ENCODE measurements at places on chromosomes 11 and 22.

DNA sequence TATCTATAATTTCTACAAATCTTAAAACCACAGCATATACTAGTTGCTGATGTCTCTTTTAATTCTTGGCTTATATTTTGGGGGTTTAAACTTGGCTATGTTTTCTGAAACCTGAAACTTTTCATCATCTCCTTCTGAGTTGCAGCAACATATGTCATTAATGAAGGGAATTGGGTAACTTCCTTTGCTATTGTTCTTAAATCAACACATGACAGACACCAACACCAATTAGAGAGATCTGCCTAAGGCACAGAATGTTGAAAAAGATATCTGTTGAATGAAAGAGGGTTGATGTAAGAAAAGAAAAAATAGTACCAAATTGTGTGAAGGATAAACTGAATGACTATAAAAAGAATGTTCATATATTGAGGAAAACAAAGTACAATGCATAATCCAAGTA, 10.3 kb upstream of the GAS2 start:
- DNase-seq = no peak

DNA sequence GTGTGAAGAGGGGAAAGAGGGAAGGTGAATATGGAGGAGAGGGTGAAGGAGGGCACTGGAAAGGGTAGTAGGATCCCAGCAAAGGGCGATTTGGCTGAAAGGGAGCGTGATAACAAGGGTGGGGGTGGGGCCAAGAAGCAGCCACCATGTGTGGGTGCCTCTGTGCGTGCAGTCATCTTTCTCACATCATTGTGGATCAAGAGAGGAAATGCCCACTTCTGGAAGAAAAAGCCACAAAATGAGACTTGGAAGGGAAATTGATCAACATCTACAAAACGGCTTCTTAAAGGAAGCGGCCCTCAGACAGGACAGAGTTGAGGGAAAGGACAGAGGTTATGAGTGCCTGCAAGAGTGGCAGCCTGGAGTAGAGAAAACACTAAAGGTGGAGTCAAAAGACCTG, 1.2 kb upstream of the CXCR5 start:
- DNase-seq = no peak

DNA sequence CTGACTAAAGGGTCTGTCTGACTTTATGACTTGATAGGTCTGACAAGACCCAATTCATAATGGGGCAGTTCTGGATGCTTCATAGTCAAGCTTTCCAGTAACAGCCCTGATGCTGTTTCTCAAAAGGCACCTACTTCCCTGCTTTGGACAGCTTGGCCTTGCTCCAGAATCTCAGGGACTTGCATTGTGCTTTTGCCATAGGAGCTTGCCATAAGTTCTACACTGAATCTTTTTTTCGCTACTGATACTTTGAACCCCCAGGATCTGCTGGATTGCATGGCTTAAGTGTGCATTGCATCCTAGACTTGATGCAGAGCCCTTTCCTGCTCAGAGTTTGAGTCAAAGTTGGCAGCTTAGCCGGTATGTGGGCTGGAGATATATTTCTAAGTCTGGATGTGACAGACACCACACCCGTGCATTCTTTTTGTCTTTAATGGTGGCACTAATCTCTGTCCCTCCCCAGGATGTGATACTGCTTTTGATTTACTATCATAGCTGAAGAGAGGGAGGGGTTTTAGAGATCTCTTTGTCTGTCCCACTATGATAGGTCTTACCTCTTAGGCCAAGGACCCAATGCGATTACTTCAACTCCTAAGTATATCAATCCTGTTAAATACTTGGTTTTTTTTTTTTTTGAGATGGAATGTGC, 16.9 kb upstream of the SLC3A2 start:
- DNase-seq = no peak

GRCh38 chr11:94934362-94934761, 39.0 kb downstream of the CWC15 start:
- no peak for DNase-seq

DNA sequence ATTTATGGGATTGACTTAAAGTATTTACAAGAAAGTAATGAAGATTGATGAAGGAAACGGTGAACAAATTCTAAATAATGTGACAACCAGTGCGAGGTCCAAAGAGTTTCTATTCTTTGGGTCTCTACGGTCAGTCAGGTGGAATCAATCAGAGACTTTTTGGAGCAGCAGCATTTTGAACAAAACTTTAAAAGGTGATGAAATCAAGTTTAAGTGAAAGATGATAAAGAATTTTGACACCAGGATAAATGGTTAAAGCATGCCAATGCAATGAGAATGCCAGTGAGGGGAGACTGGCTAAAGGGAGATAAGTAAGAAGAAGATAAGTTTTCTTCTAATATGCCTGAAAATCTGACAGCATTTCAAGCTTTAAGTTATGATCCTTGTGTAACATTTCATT, 67.9 kb downstream of the DCUN1D5 start:
- no peak for DNase-seq

- DNase-seq = no peak
Measured at GRCh38 chr11:36261094-36261493, 28.1 kb downstream of the COMMD9 start.

DNA sequence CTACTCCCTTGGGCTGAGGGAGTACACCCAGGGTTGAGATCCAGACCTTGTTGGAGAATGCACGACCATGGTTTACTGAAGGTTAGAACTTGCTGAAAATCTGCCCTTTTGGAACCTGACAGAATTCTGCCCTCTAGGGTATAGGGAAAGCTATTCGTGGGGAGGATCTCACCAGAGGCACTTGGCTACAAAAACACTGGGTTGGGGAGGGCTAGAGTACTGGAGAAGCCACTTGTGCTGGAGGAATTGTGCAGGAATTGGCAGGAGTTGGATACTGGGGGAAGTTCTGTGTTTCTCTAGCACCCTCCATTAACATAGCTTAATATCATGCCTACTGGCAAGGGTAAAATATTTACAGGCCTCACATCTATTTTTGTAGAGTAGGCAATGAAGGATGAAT, 55.8 kb downstream of the PPME1 start:
- no peak for DNase-seq

DNA sequence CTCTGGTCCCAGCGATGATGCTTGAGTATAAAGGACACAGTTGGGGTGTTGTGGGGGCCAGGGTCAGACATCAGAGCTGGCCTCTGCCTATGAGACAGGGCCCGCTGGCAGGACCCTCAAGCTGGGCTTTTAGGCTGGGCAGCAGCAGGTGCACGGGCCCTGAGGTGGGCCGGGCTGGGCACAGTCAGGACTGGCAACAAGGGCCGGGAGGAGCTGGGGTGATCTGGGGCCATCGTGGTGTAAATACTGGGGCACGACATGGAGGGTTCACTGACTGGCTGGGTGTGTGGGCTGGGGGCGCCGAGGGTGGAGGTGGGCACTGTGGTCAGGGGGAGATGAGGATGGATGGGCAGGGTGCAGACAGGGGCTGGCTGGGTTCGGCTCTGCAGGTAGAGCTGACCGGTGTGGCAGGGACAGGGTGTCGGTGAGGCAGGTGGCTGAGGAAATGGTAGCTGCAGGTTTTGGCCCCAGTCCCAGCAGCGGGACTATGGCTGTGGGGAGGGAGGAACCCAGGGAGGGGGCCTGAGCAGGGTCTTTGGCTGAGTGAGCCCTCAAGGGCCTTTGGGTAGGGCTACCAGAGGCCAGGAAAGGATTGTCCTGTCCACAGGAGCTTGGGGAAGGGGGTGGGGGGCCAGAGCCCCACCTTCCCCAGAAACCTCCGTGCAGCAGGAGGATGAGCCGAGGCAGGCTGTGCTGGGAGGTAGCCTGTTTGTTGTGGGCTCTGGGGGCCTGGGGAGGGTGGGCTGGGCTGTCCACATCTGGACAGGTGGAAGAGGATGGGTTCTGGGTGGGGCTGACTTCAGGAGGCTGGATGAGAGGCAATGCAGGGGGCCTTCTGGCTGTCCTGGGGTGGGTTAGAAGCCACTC, 81.4 kb downstream of the KCNQ1 start:
- DNase-seq = no peak

GRCh38 chr22:48483764-48484528, 1343.7 kb downstream of the BRD1 start:
- DNase-seq = no peak

DNA sequence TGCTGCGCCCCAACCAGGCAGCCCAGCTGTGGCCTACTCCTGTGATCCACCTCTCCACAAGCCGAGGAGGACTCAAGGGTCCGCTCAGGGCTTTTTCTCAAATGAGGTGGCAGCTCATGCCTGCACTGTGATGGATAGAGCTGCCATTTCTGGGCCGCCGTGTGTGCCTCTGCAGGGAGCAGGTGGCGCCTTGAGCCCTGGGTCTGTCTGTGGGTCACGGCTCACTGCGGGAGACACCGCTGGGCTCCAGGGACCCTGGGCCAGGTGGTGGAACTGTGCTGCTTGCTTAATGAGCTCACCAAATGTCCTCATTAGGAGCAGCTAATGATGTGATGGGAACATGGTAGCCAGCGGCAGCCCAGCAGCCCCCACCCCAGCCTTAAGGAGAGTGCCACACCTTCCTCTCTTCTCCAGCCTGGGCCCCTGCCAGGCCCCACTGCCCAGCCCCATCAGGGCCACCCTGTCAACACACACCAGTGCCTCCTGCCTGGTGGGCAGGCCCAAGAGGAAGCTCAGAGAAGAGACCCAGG, 50.8 kb downstream of the DHCR7 start:
- DNase-seq = no peak

DNA sequence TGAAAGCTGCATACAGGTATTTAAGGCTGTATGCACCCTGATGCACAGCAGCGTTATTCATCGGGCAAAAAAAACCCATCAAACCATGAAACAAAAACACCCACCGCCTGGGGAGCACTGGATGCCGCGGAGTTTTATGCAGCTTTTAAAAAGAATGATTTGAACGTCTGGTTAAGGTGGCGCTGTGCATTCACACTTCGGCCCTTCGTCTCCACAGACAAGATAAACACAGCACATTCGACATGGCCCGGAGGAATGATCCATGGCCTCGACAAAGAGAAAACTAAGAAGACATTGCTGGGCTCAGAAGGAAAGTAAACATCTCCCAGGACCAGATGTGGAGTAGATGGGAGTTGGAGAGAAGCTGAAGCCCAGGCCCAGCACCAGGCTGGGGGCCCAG, 40.8 kb upstream of the GAL start:
- no peak for DNase-seq

DNA sequence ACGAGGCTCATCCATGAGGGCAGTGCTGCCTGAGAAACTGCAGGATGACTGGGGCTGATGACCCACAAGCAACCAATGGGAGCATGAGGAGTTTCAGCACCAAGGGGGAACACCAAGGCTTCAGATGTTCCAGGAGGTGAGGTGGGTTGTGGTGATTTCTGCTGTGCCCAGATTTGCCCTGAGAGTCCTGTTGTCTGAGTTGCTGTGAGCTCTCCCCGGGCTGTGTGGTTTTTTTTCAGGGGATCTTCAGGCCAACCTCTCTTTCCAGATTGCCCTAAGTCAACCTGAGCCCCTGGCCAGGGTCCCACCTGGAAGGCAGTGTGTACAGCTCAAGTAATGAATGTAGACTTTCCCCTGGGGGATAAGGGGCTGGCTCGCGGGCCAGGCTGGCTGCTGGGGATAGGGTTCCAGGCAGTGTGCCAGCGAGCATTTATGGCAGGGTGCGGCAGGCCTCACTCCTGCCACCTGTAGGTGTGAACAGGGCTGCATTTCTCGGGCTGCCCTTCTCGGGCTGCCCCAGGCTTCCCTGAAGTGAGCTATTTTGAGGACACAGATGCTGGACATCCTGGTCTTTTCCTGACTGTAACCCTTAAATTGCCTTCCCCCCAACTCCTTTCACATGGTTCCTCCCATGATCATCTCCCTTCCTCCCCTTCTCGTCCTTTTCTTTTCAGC, 9.8 kb downstream of the SLC22A6 start:
- DNase-seq = no peak

DNA sequence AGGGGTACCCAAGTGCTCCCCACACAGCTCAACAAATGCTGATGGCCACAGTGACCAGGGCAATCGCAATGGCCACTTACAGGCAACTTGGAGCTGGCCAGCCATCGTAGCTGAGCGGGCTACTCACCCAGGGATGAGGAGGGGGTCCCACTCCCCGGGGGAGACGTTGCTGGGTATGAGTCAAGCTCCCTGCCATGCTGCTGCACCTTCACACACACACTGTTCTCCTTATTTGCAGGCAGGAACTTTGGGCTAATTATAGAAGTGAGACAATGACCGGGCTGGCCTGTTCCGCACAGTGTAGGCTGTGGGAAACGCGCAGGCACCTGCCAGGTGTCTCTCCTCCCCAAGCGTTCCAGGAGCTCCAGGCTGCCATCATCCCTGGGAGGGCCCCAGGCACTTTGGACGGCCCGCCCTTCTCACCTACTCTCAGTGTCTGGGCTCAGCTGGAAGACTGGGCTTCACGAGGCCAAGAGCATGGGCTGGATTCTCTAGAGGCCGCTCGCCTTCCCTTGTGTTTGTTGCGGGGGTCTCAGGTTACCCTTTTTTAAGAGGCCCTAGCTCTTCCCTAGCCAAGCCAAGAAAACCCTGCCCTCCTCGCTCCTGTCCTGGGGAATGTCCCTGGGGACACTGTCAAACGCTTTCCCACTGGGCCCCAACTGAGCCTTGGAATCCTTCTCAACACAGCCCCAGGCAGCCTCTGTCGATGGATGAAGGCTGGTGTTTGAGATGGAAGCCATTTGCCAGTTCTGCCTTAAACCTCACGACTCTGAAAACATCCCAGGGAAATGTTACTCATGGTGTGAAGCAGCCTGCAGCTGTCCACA, 73.0 kb downstream of the RTL6 start:
- no peak for DNase-seq

DNA sequence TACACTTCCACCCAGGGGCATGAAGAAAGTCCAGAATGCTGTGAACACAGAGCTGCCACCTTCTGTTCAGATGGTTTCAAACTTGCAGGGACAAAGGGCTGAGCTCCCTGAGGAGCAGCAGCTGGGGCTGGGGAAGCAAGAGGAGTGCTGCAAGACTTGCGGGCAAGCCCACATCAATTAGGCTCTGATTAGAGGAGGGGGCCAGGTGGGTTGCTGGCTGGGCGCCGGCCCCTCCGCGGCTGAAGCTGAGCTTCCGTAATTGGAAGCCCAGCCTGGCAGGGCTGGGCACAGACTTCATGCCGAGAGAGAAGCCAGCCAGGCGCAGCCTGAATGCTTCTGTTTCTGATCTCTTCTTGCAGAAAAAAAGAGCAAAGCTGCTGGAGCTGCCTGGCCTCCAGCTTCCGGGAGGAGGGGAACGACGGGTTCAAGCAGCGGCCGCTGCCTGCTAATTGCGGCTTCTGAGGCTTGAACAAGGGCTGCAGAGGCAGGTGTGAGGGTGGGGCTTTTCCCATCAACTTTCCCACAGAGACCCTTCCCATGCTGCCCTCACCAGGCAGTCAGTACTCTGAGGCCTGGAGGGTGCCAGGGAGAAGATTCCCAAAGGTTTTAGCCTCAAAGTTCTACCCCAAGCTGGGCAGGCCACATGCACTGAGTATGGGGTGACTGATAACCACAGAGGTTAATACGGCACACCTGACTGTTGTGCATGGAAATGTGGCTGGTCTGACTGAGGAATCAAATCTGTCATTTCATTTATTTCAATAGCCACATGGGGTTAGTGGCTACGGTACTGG, 91.1 kb upstream of the LMO1 start:
- DNase-seq = no peak

- DNase-seq = no peak
Measured at GRCh38 chr11:30348035-30348434, 25.1 kb downstream of the ARL14EP start.

Data from T1000 (cell line).